ENCODE measurements at places on chromosomes 6 and 20.

- no peak for DNase-seq
These were observed 54.6 kb upstream of the ECHDC1 start for GRCh38 chr6:127397729-127398630.

GRCh38 chr6:167094820-167095637 lies 27.9 kb upstream of the CCR6 start:
- no peak for DNase-seq

GRCh38 chr6:162568266-162568665 lies 159.3 kb downstream of the PRKN start:
- DNase-seq = no peak

- DNase-seq = no peak
These were observed 41.0 kb upstream of the HMGA1 start for GRCh38 chr6:34195726-34196115.

DNA sequence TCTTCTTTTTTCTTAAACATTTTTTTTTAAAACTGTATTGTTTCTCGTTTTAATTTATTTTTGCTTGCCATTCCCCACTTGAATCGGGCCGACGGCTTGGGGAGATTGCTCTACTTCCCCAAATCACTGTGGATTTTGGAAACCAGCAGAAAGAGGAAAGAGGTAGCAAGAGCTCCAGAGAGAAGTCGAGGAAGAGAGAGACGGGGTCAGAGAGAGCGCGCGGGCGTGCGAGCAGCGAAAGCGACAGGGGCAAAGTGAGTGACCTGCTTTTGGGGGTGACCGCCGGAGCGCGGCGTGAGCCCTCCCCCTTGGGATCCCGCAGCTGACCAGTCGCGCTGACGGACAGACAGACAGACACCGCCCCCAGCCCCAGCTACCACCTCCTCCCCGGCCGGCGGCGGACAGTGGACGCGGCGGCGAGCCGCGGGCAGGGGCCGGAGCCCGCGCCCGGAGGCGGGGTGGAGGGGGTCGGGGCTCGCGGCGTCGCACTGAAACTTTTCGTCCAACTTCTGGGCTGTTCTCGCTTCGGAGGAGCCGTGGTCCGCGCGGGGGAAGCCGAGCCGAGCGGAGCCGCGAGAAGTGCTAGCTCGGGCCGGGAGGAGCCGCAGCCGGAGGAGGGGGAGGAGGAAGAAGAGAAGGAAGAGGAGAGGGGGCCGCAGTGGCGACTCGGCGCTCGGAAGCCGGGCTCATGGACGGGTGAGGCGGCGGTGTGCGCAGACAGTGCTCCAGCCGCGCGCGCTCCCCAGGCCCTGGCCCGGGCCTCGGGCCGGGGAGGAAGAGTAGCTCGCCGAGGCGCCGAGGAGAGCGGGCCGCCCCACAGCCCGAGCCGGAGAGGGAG lies 580 bp downstream of the VEGFA start:
- DNase-seq = no peak

DNA sequence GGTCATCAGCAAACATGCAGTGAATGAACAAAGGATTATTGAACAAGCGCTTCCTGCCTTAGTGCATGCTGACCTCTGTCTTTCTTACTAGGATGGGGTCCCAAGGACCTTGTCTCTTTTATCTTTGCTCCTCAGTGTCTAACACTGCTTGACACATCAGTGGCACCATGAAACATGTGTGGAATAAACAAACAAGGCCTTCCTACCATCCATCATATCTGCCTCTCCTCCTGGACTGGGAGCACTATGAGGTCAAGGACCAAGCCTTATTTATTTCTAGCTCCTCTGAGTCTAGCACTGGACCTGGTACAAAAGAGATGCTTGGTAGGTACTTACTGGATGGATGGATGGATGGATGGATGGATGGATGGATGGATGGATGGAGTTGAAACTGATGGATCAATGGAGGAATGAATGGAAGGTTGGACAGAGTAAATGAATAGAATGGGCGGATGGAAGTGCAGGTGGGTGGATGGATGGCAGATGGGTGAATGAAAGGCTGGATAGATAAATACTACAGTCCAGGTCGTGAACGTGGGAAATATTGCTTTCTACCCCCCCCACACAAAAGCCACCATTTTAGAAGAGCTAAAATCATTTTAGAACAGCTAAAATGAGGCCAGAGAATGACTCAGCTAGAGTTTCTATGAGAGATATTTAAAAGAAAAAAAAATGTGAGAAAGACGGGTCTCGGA lies 104.1 kb upstream of the PTPN1 start:
- no peak for DNase-seq

DNA sequence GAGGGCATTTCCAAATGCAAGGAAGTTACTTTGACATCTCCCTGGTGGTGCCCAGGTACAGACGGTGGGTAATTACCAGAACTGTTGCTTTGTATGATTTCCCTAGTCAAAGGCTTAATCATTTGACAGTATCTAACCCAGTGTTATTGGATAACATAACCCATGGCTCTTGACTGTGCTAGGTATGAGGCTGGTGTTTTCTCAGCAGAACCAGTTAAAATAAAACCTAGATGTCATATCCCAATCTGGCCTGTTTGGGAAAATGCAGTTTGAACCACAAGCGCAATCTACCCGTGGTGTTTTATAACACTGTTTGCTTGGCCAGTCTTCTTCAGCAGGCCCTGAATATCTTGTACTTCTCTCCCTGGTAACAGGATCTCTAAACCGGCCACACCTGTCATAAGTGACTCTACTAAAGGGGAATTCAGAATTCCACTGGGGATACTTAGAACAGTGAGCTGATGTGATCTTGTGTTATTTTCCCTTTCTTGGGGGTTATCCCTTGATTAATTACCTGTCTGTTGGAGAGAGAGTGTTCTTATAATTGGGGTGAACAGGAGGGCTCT lies 32.8 kb downstream of the PPP1R14C start:
- DNase-seq = no peak

GRCh38 chr20:38315290-38315966 lies 11.5 kb downstream of the BPI start:
- no peak for DNase-seq

- no peak for DNase-seq
These were observed 699 bp upstream of the HSPA1B start for GRCh38 chr6:31826793-31827285.

DNA sequence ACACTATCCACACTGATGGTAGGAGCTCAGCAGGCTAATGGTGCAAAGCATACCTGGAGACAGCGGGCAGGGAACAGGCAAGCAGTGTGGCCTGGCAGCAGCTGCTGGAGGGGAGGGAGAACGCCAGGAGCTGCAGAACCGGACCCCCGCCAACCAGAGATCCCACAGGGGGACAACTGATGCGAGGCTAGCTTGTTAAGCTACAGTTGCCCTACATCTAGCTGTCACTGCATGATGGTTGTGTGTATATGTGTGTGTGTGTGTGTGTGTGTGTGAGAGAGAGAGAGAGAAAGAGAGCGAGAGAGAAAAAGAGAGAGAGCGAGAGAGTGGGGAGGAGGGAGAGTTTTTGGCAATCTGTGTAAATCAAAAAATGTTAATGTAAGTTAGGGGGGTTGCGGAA lies 69.7 kb upstream of the NHSL1 start:
- no peak for DNase-seq

- DNase-seq = no peak
These were observed 27.5 kb upstream of the TAF8 start for GRCh38 chr6:42022755-42023384.

GRCh38 chr6:110315207-110315868 lies 42.8 kb downstream of the METTL24 start:
- DNase-seq = no peak

DNA sequence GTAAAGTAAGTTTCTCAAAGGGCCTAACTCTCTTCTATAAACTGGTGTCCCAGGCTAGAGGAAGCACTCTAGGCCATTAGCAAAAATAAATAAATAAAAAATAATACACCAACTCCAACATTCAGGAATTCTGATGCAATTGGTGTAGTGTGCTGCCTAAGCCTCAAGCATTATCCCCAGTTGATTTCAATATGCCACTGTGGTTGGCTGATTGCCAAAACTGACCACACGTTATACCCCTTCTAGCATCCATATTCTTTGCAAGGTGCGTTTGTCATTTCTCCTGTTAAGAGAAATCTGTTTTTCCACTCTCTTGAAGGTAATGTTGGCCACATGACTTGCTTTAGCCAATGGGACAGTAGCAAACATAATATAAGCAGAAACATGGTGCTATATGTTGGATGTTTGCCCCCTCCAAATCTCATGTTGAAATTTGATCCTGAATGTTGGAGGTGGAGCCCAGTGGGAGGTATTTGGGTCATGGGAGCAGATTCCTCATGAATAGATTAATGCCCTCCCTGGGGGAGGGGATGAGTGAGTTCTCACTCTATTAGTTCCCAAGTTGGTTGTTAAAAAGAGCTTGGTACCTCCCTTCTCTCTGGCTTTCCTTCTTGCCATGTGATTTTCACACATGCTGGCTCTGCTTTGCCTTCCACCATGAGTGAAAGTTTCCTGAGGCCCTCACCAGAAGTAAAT lies 71.9 kb upstream of the PLCB4 start:
- DNase-seq = no peak

- DNase-seq = no peak
These were observed 352.5 kb upstream of the TSHZ2 start for GRCh38 chr20:52619671-52620070.

DNA sequence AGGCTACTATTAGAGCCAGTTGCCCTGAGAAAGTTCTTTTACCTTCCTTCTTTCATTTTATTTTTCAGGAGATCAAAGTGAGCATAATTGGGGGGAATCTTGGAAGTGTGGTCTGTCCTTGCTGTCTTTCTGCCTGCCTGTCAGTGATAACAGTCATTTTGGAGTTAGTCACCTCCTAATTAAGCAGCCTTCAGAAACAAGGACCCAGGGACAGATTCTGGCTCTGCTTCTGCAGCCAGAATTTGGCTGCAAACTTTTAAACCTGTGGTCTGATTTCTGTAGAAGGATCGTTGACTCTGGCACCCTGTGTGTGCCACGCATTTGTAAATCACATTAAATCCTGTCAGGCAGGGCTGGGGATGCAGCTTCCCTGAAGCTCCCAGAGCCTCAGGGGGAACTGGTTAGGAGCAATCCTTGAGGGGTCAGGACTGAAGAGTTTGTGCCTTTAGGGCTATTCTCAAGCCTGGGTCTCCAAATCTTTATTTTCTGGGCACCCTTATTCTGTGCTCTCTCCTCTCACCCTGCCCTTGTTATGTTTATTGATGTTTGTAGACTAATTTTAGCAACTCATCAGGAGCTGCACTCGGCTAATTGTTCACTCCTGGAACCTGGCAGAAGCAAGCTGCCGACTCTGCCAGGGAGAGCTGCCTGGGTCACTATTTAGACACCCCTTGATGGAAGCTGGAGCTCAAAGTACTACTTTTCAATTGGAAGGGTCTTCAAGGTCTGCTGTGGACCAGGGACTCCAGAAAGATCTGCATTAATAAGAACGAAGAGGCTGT lies 6.8 kb downstream of the NOX3 start:
- DNase-seq = no peak

DNA sequence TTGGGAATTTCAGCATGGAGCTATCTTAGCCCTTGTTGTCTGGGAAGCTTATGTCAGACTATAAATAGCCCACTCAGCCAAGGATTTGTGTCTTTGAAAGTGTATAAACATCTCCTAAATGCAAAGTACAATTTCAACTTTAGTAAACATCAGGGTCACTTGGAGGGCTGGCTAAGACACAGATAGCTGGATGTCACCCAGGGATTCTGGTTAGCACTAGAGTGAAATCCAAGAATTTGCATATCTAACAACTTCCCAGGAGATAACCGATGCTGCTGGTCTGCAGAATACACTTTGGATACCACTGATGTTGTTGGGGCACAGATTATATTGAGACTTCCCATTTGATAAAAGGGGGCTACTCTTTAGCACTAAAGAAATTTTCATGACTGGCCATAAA lies 130.9 kb downstream of the PAX1 start:
- no peak for DNase-seq

DNA sequence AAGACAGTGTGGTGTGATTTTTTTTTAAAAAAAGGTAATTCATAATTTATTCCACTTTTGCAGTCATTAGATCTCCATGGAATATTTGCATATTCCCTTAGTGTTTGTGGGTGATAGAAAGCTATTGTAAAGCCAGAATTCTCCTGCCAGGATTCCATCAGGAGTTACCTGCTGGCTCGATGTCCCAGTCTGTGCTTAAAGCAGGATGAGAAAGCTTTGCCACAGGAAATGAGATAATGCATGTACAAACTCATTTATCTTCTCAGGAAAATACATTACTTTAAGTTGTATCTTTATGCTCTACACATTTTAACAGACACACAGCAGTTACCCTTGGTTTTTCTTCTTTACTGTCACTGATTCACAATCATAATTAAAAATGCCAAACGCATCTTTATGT lies 553.0 kb downstream of the CD109 start:
- no peak for DNase-seq

- no peak for DNase-seq
These were observed 42.8 kb upstream of the HFE start for GRCh38 chr6:26044140-26045064.

GRCh38 chr6:31083742-31084354 lies 28.5 kb downstream of the C6orf15 start:
- no peak for DNase-seq

DNA sequence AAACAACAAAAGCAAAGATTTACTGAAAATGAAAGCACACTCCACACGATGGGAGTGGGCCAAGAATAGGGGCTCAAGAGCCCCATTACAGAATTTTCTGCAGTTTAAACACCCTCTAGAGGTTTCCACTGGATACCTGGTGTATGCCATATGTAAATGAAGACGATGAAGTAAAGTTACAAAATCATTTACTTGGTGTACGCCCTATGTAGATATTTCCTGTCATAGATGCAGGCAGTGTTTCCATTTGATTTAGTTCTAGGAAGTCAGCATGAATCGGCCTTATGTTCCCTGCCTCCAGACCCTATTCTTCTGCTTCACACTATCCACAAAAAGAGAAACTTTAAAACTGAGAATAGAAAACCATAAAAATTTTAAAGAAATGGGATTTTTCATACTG lies 404.4 kb upstream of the GJE1 start:
- no peak for DNase-seq

DNA sequence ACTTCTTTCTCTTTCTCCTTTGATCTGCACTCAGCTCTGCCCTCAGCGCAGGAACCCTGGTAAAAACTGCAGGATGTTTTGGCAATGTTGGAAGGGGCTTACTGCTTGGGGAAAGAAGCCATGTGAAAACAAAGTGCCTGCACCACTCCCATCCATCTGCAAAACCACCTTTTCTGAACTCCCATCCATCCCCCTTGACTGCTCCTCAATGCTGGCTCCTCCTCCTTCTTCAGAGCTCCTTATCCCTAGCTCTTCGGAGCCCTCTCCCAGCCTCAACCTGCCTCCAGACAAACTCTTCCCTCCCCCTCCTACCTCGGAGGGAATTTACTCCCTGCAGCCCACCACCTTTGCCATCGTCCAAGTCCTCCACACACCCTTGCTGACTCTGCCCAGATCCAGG lies 4.2 kb upstream of the ZBTB12 start:
- DNase-seq = no peak

DNA sequence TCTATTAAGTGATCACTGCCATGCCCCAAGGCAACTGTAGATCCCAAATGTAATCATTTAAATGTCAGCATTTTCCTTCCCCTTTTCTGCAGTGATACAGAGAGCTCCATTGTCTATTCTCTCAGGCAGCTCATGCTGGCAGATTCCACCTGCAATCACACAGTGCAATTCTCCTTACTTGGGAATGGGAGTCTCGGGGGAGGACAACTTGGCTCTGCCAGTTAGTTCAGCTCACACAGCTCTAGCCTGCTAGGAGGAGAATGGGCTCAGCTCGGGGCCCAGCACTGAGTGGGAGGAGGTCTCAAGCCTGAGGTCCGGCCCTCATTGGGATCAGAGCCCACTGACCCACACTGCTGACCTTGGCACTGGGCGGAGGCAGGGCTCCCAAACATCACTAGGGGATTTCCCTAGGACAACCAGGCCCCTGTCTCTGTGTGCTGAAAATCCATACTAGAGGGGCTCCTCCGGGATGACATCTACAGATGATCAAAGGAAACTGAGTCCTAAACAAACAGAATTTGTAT lies 109.2 kb upstream of the ASF1A start:
- no peak for DNase-seq

- DNase-seq = no peak
These were observed 41.0 kb upstream of the GLP1R start for GRCh38 chr6:39007575-39007974.

Measured in NCI-H1417 treated with DMSO at 0.1 percent for 48 hours (cell line).